ENCODE measurements at places on chromosomes 1 and 21. TPM values are rescaled to one million over a fixed set of nuclear protein-coding genes. Genes with fewer than 3 reads are reported as not detected.

- no peak for DNase-seq
Measured at GRCh38 chr1:59765011-59765730, 49.6 kb upstream of the HOOK1 start.

The SLAMF7 gene
- 1.5 TPM for total RNA-seq

- DNase-seq = no peak
Measured at GRCh38 chr1:39657923-39658485, 13.9 kb downstream of the NT5C1A start.

- no peak for DNase-seq
Measured at GRCh38 chr1:62439652-62440371, 3.0 kb downstream of the USP1 start.

- DNase-seq = no peak
Measured at GRCh38 chr1:233132445-233132844, 163.1 kb downstream of the PCNX2 start.

DNA sequence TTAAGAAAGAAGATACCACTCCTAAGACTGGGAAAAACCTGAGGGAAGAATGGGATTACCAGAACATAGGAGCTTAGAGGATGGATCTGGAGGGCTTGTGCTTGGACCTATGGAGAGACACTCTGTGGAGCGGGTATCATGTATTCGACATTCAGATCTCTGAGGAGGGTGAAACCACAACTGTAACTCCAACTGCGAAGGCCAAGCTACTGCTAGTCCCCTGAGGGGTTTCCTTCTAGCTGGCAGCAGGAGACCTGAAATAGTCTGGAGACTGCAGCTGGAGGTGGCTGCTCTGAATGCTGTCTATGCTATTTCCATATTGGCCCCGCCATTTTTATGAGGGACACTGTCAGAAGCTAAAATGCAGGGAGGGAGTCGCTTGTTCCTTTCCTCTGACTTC, 462.3 kb downstream of the PTPRC start:
- DNase-seq = no peak

The KRTAP12-2 gene
- total RNA-seq = not detected

The ANKRD34A gene
- total RNA-seq = 2.6 TPM

The VSIG8 gene
- not detected for total RNA-seq

The FAAH gene
- 50.8 TPM for total RNA-seq

GRCh38 chr1:59123081-59123681, 173.7 kb upstream of the FGGY start:
- no peak for DNase-seq

DNA sequence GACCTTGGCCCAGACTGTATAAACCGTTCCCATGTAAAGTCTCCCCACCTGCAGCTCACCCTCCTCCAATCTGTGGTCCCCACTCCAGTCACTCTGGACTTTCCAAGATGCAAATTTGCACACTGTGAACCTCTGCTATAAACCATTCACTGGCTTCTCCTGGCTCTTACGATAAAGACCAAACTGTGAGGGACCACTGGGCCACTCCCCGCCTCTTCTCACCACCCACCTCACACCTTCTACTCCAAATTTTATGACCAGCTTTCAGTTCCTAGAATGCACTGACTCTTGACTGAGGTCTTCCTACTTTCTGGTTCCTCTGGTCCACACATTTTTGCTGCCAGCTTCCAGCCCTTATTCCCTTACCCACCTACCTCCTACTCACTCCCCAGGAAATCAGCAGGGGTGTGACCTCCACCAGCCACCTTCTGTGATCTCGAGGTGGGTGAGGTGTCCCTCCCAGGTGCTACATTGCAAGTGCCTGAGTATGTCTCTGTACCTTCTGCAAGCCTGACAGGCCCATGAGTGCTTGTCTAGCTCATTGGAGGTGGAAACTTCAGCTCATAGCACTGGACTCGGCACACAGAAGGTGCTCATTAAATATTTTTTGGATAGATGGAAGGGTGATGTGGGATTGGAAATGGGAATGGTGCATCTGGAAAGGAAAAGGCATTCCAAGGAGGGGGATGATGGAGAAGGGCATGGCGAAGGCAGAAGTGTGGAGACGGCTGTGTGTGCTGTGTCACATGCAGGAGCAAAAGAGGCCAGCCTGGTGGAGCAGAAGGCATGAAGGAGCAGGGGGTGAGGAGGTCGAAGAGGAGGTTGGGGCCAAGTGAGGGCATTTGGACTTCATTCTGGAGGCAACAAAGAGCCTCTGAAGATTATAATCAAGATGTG, 15.6 kb upstream of the CSF1 start:
- DNase-seq = no peak

The KCNK2 gene
- 0.23 TPM for total RNA-seq

DNA sequence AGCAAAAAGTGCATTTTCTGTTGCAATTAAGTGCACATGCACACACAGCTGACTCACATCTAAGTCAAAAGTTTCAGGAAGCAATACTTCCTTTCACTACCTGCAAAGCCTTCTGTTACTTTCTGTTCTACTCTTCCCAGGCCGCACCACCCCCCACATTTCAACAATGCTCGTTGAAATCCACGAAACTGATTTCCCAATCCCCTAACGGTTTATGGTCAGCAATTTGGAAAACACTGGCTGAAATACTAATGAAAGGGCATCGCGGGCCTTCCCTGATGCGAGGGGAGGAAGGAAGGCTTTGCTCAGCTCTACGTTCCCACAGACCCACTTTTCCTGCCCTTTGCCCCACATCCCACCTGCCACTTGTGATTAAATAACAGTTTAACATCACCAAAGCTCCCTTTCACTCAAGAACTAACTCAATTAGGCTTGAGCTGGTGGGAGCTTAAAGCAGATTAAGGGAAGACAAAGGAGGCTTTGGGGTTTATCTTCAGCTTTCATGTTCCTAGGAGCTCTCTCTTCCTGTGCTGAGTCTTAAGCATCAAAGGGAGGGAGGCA, 243.2 kb upstream of the RAB4A start:
- peak; percentile 77 for DNase-seq

The TTLL7 gene
- 12.8 TPM for total RNA-seq

DNA sequence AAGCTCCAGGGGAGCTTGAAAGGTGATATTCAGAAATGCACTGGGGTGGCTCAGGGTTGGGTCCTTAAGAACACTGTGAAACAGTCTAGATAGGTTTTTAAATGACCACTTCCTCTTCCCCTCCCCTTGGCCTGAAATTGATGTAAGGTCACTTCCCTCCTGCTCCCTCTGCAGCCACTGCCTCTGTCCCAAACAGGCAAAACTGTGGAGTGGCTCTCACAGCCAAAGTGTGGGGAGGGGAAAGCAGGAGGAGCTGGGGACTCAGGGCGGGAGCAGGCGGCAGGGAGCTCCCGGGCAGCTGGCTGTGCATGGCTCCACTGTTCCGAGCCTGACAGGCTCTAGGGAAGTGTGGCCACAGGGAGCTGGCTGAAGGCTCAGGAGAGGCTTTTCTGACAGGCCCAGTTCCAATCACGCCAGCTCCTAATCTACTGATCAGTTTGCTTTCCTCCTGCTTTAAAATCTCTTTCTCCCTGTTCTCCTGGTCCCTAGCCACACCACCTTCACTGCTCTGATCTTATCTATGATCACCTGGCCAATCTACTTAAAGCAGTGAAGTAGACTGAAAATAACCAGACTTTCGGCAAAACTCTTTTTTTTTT, 5.1 kb upstream of the CSRP1 start:
- peak; percentile 90 for DNase-seq

The PIGV gene
- total RNA-seq = 25.1 TPM

DNA sequence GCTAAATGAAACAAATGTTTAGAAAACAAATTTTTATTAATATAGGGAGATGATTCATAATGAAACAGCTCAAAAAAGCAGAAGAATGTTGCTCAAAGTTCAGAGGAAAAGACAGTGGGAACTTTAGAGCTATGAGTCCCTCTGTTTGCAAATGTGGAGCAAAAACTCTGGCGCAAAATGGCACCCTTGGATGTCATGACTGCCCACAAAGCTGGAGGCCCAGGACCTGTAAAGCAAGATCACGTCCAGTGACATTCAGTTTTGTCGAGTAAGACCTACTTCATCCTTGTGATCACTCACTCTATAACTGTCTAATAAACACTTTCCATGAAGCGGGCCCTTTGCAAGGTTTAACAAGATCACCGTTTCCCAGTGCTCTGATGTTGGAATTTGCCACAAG, 9.1 kb upstream of the EXO1 start:
- DNase-seq = no peak

DNA sequence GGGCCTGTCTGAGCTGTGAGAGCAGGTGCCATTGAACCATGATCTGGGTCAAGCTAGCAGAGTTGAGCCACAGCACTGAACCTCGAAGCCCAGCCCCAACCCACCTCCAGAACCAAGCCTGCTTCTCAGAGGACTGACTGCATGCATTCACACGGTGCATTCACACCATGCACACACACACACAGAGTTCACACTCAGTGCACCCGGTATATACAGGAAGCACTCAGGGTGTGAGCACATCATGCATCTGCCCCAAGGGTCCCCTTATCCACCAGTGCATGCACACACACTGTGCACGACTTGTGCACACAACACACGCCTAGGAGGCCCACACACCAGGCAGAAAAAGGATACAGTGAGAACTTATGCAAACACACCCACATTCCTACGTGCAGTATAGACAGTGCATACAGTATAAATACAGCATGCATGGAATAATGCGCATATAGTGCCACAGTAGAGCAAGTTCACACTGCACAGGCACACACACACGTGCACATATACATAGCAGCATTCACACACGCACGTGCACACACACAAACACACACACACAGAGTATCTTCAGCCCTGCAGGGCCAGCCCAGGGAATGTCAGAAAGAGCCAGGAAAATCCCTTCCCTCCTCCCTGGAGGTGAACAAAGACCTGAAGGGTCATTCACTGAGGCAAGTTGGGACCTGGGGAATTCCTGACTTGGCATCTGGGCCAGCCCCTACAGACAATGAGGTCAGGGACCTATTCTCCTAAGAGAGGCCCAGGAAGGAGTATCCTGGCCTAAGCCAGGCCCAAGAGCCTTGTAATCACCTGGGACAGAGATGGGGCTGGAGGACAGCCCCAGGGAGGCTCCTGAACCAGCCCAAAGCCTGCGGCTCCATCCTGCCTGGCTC, 42.1 kb downstream of the CAMK2N1 start:
- no peak for DNase-seq

GRCh38 chr1:54460351-54460750, 54.2 kb upstream of the SSBP3 start:
- DNase-seq = no peak

DNA sequence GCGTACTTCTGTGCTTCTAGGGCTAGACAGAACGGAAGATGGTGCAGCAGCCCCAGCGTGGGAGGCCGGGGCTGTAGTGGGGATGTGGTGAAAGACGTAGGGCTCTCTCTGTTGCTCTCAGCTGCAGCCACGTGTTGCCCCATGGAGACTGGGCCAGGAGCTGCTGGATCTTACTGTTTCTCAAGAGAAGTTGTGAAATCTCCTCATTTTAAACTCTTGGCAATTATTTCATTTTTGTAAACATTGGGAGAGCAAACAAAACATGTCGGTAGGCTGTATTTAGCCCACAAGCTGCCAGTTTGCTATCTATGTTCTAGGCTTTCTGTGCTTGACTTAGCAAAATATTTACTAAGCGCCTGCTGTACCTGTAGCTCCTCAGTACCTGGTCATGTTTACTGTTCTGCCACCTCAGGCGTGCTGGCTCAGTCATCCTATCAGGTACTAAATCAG, 15.9 kb upstream of the ELOA start:
- peak; percentile 65 for DNase-seq

The TLR5 gene
- 30.4 TPM for total RNA-seq

GRCh38 chr1:204617256-204618147, 68.0 kb downstream of the LRRN2 start:
- no peak for DNase-seq

The AMY1A gene
- not detected for total RNA-seq

The NBPF6 gene
- total RNA-seq = not detected

DNA sequence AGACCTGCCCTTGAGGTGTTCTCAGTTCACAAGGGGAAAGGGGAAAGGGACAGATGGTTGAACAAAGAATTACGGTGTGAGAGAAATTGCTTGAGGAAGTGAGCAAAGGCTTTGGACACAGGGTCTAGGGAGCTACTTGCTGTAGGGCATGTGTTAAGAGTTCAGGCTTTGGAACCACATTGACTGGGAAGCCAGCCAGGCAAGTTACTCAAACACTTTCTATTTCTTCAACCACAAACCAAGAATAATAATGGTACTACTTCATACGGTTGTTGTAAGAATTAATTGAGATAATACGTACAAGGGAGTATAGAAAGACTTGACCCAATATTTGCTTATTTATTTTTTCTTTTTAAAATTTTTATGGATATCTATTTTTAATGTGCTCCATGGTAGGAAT, 26.6 kb downstream of the AK4 start:
- DNase-seq = no peak

DNA sequence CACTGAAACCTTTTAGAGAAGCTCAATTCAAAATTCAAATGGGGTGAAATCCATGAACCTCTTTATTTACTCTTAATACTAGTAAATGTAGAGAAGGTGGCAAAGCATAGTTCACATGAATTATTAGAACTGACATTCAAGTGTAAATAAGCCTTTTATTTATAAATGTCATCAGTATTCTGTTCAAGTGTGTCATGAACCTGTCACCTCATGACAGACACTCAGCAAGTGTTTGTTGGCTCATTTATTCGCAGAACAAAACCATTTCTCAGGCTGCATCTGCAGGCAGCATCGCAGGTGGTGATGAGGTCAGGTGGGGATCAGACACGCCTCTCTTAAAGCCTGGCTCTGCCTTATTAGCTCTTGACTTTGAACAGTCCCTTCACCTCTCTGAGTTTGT, 116.6 kb downstream of the SETD4 start:
- DNase-seq = no peak

DNA sequence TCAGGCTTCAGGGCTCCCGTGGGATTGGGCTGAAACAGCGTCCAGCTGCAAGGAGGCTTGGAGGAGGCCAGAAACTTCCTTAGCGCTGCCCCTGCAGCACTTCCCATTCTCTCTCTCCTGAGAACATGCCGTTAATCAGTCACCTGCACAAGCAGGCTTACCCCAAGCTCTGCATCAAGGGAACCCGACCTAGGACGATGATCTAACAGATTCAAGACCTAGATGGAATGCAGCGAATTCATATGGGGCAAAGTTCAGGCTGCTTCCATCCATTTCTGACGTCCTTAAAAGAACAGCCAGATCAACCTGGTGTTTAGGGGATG, 114.1 kb downstream of the ERG start:
- DNase-seq = no peak

All from upper lobe of left lung (tissue), 6 donors.